NCI-H2081 treated with DMSO at 0.1 percent for 48 hours (cell line): ENCODE measurements at places on chromosomes 6 and 20.
A peak's percentile ranks its signal among the peaks of the same experiment; 100 is the strongest.

DNA sequence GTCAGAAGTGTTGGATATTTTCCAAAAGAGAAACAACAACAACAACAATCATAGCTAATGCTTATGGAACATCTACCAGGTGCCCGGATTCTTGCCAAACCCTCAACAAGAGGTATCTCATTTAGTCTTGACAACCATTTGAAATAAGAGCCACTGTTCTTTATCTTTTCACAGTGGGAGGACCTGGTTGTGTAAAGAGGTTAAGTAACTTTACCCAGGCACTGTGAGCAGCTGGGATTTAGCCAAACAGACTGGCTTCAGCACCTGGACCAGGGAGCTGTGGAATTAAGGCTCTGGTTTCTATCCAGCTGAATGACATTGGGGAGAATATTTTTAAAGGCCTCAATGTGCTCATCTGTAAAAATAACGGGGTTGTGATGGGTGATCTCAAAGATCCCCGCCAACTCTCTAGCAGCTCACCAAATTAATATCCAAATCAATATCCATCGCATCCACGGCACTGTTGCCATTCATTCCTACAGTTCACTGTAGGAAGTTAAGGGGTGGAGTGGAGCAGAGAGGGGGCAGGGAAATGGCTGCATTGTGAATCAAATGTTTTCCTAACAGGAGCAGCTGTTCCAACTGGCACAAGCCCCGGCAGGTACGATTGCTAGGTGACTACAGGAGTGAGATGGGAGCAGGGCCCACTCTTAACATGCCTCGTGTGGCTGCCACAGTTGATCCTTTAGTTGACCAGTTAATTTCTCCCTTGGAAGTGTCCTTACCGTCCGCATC, 61.8 kb downstream of the GCNT2 start:
- peak; percentile 96 for DNase-seq

- DNase-seq, result no peak
Observed at GRCh38 chr6:14573267-14573666, 455.7 kb downstream of the CD83 start.

GRCh38 chr6:3325210-3325609, 66.5 kb downstream of the PSMG4 start:
- no peak for DNase-seq

- DNase-seq, result no peak
Observed at GRCh38 chr6:75460681-75461080, 32.9 kb downstream of the FILIP1 start.

DNA sequence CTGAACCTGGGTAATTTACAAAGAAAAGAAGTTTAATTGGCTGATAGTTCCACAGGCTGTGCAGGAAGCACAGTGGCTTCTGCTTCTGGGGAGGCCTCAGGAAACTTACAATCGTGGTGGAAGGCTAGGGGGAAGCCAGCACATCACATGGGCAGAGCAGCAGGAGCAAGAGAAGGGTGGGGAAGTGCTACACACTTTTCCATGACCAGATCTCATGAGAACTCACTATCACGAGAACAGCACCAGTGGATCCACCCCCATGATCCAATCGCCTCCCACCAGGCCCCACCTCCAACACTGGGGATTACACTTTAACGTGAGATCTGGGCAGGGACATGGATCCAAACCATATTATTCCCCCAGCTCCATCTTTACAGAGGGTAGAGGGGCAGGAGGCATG, 166.4 kb downstream of the NFATC2 start:
- no peak for DNase-seq

GRCh38 chr20:62824476-62825332, 7.9 kb downstream of the COL9A3 start:
- DNase-seq, result no peak

- no peak for DNase-seq
Observed at GRCh38 chr6:113057567-113058053, 710.5 kb downstream of the RFPL4B start.

- DNase-seq, result no peak
Observed at GRCh38 chr6:10567256-10568026, 46.3 kb downstream of the GCNT2 start.

GRCh38 chr6:143336446-143337152, 113.9 kb downstream of the ADAT2 start:
- DNase-seq, result no peak

DNA sequence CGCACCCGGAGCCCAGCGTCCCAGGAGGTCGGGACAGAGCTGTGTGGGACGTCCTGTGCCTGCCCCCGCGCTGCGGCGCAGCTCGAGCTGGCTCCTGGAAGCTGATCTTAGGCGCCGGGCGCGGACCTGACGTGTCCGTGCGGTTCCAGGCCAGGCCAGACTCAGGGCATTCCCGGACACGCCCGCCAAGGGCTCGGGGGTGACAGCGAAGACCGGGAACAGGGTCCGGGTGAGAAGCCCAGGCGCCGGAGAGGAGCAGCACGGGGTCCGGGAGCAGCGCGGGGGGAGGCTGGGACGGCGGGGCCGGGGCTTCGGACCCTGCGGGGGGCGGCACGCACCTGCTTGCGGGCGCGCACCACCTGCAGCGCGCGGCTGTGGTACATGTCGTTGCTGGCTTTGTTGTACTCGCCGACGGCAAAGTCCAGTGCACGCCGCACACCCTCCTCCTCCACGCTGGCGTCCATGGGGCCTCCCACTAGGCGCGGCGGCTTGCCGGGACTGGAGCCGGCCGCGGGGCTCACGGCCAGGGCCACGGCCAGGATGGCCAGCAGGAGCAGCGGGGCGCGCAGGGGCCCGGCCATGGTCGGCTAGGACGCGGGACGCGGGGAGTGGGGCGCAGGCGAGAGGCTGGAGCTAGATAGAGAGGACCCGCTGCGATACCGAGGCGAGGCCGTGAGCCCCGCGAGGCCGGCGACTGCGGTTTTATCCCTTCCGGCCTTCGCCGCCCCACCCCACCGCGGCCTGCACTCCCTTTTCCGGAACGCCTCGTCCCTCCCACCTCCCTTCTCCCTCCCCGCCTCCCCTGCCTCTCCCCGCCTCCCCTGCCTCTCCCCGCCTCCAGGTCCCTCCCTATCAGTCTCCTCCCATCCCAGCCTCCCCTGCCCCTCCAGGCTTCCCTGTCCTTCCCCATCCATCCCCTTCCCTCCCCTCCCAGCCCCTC, at the start of gene CST3:
CST3 (minus strand) TSS at position 674 of the 940 bp plus-strand sequence; CDS start at position 581, 93 bp downstream.
- DNase-seq, result peak; percentile 1

DNA sequence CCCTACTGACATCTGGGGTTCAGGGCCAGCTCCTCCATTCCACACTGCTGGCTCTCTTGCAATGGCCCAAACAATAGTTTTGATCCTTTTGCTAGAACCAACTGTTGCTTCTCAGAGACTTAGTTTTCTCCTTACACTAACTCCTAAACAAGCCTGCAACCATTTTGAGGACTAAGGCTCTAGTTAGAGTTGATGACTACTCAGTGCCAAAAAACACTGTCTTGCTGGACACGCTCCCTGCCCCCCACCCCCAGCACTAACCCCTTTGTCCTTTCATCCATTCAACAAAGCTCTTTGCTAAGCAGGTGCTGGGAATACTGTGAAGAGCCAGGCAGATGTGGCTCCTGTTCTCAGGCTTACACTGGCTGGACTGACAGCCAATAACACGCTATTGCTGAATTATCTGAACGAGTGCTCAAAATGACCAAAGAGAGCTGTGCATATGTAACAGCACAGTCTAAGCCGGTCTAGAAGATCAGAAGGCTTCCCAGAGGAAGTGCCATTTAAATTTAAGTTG, 17.6 kb downstream of the GCLC start:
- no peak for DNase-seq

- no peak for DNase-seq
Observed at GRCh38 chr6:17850281-17850680, 137.2 kb downstream of the KIF13A start.

GRCh38 chr20:62361799-62362589, 5.1 kb downstream of the LAMA5 start:
- DNase-seq, result no peak

- DNase-seq, result no peak
Observed at GRCh38 chr6:16436550-16436949, 198.2 kb downstream of the GMPR start.

- no peak for DNase-seq
Observed at GRCh38 chr6:10824297-10824696, 14.0 kb downstream of the MAK start.

DNA sequence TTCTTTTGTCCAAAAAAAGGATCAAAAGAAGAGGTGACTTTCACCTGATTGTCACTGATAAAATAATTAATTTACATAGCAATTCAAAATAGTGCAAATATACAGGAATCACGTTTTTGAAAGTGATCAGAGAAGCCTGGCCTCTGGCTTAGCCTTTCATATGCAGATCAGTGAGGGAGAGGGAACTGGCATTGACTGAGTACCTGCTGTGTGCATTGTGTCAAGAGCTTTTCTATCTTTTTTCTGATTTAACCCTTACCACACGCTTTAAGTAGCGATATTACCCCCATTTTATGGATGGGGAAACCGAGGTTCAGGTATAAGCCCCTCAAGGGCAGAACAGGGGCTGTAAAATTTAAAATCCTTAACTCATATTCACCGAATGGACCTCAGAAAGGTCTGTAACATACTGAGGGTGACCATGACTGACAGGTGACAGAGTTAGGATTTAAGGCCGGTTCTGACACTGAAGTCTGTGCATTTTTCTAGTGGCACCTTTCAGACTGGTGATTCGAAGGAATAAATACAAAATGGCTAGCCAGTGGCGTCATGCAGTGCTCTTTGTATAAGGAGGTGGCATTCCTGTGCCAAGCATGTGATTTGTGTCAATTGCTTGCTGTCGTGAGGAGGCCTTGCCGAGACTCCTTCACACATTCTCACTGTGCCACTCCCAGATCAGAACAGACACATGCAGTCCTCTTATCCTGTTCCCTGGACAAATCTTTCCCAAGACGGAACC, 310.2 kb downstream of the TSHZ2 start:
- no peak for DNase-seq

GRCh38 chr6:110628330-110628729, 151.9 kb upstream of the SLC22A16 start:
- no peak for DNase-seq

DNA sequence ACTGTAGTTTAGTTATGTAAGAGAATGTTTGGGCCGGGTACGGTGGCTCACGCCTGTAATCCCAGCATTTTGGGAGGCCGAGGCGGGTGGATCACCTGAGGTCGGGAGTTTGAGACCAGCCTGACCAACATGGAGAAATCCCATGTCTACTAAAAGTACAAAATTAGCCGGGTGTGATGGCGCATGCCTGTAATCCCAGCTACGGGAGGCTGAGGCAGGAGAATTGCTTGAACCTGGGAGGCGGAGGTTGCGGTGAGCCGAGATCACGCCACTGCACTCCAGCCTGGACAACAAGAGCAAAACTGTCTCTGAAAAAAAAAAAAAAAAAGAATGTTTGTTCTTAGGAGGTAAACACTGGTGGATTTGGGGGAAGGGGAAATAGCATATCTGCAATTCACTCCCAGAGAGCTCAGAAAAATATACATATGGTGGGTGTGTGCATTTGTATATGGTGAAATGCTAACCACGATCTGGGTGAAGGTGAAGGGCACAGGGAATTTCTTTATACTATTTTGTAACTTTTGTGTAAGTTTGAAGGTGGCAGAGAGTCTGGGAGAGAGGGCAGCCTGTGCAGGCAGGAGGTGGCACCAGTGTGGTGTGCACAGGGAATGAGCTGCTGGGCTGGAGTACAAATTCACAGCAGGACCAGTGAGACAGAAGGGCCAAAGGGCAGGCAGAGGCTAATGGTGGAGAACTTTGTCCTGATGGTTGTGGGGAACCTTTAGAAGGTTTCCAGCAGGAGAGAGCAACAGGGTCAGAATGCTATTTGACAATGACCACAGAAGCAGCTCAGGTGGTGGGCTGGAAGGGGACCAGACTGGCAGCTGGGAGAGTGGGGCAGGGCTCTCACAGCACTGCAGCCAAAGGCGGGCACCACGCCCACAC, 42.4 kb downstream of the SSR1 start:
- no peak for DNase-seq

DNA sequence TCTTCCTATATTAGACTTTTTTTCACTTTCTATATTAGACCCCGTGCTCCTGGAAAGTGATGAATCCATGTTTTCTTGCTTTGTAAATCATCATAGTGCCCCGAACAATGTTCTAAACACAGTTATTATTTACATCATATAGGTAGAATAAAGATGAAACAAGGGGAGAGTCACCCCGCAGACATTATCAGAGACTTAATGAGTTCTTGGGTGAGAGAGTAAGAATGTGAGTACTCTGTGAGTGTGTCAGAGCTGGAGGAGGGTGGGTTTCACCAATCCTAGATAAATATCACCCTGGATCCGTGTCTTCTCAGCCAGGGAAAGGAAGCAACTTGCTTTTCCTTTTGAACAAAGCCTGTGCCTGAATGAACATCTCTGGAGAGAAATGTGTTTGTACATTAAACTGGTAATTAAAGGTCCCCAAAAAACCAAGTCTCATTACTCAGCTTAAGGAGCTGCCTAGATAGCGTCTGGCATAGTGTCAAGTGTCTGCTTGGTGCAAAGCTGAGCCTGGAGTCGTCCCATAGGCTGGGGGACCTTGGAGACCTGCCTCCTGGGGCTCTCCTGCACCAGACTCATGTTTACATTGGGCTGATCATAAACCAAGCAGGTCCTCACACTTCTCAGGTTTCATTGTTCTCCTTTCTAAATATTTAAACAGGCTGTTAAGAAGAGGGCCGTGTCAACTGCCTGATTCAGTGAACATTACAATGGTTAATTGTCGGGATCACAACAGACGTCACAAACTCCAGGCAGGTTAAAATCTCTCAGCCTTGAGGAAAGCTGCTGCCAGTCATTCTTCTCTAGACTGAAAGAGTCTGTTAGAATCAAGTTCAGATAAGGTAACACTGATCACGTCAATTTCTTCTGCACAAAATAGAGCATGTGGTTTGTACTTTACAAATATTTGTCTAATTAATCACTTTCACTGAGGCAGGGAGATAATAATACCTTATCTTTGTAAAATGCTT, 179.7 kb upstream of the MYLIP start:
- DNase-seq, result peak; percentile 79

DNA sequence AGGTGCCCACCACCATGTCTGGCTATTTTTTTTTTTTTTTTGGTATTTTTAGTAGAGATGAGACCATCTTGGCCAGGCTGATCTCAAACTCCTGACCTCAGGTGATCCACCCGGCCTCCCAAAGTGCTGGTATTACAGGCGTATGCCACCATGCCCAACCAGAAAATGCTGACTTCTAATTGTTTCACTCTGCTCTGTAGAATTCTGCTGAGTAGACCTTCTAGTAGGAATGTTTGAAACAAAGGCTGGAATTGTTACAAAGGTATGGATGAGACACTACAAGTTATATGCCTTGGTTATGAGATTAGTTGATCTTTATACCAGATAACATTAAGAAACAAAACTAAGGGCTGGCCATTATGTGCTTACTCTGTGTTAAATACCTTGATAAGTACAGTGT, 44.8 kb downstream of the MEP1A start:
- DNase-seq, result no peak

DNA sequence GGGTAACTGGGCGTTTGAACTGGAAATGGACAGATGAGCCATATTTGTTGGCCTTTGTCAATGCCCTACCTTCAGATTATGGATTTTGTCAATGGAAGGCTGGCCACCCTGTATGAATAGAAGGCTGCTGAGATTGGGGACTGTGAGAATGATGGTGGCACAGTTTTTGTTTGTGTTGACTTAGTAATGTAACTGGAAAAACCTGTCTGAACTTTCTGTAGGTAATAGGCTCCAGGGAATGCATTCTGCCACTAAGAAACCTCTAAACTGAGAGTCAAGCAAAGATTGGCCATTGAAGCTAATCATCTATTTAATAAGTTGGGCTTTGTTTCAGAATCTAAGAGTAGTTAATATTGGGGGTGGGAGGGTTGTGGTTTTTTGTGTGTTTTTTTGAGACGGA, 97.5 kb downstream of the FOXO3 start:
- DNase-seq, result no peak
